ENCODE measurements at places on chromosomes 1 and 21.

DNA sequence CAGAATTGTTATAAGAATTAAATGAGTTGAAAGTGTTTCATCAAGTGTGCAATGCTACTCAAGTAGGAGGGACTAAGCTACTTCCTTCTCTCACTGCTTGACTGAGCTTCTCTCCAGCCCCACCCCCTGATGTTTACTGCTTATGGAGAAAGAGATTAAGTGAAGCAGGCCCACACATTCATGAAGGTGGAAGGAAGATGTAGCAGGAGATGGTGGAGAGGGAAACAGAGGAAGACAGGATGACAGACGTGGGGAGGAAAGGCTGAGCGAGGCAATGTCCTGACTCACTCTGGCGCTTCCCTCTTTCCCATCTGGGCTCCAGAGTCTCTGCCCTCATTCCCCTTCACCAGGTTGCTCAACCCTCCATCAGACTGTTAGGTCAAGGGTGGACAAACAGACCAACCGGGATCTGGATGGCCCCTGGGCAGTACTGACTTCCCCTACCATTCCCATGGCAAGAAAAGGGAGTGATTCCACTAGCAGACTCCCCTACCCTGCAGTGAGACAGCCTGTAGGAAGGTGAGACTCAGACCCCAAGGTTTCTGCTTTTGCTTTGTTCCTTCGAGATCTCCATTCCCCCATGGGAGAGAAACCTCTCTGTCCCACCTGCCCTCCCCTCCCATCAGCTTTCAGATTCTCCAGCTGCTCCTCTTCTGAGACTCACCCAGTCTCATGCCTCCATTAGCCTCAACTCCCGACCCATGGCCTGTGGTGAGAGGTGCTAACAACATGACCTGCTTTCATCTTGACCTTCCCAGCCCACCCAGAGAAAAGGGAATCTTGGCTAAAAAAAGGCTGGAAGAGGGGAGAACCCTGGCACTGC lies 3.1 kb upstream of the ARHGEF2 start:
- DNase-seq, result peak; percentile 20

DNA sequence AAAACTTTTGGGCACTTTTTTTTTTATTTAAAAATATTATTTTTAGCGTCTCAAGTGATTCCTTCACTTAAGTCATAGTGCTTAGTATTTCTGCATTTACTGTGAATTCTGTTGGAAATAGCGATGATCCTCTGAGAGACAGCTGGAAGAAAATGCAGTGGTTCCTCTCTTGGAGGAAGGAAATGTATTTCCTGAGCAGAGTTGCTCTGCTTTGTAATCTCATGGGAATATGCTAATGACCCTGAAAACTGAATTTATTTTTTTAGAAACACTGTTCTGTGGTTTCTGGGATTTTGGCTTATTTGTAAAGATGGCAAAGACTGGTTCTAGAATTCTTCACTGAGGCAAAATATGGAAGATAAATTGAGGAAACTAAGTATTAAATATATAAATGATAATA lies 88.9 kb downstream of the NTNG1 start:
- DNase-seq, result no peak

DNA sequence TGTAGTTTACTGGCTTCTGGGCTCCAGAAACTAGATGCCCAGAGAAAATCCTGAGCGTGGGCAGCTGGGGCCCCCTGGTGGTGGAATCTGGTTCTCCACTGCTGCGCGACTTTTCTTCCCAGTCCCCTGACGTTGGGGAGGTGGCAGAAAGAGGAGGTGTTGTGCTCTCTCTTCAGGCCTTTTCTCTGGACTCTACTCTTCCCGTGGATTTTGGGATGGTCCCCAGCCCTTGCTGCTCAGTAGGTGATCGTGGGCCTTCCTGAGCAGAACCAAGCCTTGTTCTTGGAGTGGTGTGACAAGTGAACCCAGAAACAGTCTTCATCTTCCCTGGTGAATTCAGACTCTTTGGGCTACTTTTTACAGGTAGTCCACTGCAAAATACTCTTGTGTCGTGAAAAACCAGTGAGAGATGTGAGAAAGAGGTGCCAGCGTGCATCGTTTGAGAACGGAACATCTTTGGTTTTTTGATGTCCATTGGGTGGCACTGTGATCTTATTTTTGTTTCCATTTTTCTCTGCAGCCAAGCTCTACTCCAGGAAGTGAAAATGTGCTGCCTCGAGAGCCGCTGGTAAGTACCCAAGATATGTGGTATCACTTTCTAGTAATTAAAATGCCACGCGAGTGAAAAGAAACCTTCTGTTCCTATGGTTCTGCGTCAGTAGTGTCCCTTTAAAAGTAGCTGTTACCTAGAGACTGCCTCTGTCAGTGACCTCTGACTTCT lies 20.2 kb downstream of the PEX14 start:
- DNase-seq, result peak; percentile 91

DNA sequence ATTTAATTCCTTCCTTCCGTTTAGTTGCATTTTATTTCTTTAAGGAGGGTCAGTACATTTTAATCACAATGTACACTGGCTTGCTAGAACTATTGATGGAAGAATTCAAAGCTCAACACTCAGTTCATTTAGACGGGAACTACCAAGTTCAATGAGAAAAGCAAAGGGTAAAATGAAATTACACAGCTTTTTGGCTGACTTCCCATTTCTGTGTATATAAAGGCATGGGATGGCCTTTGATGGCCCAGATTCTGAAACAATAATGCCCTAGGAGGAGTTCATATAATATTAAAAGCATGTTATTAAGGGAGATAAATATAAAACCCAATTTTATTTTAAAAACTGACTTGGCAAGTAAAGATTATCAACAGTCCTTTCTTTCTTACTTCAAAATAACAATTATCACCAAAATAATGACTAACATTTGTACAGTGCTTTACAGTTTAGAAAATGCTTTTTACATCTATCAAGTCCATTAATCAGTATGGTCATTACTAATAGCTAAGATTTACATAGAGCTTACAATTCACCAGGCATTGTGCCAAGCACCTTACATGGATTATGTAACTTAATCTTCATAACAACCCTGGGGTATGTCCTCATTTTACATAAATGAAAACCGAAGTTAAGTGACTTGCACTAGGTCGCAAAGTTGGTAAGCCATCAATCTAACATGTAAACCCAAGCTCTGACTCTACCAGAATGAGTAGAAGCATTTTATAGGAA lies 402.4 kb downstream of the OMA1 start:
- DNase-seq, result no peak

- no peak for DNase-seq
Observed at GRCh38 chr1:117122330-117123025, 929 bp upstream of the TRIM45 start.

- no peak for DNase-seq
Observed at GRCh38 chr1:219175212-219175564, 1.5 kb downstream of the LYPLAL1 start.

- no peak for DNase-seq
Observed at GRCh38 chr1:235079443-235080296, 49.0 kb downstream of the TOMM20 start.

DNA sequence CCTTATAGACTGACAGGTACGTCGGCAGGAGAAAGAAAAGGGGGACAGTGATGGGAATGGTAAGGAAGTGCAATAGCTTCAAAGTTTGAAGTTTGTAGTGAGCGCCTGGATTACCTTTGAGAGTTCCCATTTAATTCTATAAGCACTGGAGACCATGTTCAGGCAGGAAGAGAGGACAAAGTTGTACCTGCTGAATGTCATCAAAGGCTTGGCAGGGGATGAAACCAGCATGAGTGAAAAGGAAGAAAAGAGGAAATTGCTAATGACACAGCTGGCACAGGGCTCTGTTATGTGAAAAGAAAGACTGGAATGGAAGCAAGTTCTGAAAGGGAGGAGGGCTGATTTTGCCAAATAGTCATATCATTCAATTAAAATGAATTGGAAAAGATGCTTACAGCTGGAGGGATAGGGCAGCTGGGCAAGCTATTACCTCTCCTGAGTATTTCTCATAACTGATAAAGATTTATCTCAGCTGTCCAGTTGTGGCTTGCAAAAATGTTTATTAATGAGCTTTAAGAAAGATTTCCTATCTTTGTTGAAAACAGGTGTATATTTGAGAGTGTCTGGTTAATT lies 109.2 kb downstream of the HMCN1 start:
- no peak for DNase-seq

DNA sequence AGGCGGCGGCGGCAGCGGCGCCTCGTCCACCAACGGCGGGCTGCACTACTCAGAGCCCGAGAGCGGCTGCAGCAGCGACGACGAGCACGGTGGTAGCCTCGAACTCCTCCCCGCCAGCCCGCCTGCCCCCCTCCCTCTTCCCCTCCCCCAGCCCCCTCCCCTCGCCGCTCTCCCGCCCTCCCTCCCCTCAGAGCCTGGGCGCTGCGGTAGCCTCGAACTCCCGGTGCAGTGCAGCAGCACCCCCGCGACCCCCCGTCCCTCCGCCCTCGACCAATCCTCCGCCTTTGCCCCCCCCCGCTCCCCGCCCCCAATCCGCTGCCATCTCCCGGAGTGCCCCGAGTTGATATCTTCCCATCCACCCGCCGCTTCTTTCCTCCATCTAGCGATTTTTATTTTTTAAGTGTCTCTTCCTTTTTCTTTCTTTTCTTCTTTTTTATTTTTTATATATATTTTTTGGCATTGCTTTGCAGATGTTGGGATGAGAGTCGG lies 516 bp downstream of the RCOR3 start:
- DNase-seq, result no peak

DNA sequence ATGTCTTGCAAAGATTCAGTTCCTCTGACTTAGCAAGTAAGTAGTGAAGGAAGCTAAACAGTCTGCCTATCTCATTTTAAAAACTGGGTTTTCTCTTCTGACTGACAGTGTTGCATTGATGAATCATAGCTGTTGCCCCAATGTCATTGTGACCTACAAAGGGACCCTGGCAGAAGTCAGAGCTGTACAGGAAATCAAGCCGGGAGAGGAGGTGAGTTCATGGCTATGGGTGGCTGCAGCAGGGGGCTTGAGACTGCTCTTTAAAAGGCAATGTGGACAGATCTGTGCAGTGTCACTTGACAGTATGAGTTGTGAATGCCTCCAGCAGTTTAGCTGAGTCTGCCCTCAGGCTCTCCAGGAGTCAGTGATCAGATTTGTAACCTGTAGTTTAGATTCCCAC lies 46.6 kb downstream of the SMYD2 start:
- no peak for DNase-seq

DNA sequence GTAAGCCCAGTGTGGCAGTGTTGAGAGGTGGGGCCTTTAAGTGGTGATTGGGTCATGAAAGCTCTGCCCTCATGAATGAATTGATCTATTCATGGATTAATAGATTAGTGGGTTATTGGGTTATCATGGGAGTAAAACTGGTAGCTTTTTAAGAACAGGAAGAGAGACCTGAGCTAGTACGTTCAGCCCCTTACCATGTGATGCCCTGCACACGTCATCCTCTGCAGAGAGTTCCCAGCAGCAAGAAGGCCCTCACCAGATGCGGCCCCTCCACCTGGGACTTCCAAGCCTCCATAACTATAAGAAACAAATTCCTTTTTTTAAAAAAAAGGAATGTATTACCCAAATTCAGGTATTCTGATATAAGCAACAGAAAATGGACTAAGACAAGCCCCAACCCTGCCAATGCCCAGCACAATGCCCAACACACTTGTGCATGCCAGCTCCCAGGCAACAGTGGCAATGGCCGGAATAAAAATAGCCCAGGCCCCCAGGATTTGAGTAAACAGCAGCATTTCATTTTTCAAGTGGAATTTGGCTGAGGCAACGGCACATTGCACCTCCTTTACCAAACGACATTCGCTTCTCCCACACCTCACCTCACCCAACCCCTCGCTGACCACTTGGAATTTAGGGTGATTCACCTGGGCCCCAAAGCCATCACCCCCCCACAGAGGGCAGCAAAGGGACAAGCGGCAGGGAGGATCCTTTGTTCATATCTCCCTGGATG lies 215.9 kb downstream of the TOMM20 start:
- DNase-seq, result no peak

DNA sequence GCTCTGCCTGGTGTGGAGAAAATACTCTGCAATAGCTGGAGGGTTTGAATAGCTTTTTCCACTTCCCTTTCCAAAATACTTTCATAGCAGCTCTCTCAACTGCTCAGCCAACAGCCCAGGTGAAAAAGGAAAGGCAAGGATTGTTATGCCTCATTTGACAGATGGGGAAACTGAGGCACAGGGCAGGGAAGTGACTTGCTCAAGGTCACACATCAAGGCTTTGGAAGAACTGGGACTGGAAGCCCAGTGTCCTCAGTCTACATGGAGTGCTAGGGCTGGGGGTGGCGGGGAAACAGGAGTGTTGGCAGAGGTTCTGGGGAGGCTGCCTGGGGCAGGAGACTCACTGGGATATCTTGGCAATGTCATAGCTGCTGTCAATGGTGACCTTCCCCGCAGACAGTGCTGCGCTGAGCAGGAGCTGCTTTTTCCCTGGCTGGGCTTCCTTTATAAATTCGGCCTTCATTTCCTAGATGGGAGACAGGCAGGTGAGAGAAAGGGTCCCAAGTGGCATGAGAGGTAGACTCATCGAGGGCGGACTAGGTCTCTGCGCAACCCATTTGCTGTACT lies 4.0 kb downstream of the CHI3L1 start:
- no peak for DNase-seq

DNA sequence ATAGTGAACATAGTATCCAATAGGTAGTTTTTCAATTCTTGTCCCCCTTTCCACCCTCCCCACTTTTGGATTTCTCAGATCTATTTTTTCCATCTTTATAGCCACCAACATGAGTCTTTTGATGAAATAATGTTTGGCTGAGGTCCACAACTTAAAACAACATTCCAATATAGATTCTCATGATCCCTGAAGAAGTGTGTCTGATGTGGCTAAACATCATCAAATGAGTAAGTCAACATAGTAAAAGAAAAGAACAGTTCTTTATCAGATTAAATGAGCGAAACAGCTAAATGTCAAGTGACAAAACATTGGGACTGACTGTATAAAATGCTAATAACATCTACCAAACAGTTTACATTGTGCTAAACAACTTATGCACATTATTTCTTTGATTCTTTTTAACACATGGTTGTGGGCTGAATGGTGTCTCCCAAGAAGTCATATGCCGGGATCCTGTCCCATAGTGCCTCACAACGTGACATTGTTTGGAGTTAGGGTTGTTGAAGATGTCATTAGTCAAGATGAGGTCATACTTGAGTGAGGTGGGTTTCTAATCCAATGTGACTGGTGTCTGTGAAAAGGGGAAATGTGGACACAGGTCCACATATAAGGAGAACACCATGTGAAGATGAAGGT lies 453.6 kb downstream of the LTN1 start:
- DNase-seq, result no peak

- peak; percentile 70 for DNase-seq
Observed at GRCh38 chr1:45297666-45298356, 28.9 kb upstream of the HPDL start.

- DNase-seq, result no peak
Observed at GRCh38 chr1:41649396-41650027, 165.0 kb upstream of the EDN2 start.

DNA sequence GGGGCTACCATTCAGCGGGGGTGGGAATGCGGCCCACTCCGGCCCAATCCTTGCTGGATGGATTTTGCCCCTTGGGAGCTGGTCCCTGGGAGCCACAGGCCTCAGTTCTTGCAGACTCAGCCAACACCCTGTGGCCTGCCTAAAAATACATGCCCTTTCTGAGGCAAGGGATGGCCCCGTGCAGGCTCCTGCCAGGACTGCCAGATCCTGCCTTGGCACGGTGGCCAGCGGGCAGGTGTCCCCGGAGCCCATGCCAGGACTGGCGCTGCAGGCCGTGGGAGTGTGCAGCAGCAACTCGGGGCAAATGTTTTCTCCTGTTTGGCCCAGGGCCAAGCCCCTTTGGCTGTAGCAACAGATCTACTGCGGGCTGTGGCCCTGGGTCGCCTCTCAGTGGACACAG lies 1.6 kb upstream of the PANK4 start:
- DNase-seq, result peak; percentile 57

Measured in retina (tissue), 1 donor.